ENCODE measurements at places on chromosomes 5 and 9.
A peak's percentile ranks its signal among the peaks of the same experiment; 100 is the strongest.

- no peak for DNase-seq
Measured at GRCh38 chr9:87223392-87224246, 274.0 kb upstream of the DAPK1 start.

- no peak for DNase-seq
Measured at GRCh38 chr5:165999693-166000320, 2291.6 kb upstream of the WWC1 start.

DNA sequence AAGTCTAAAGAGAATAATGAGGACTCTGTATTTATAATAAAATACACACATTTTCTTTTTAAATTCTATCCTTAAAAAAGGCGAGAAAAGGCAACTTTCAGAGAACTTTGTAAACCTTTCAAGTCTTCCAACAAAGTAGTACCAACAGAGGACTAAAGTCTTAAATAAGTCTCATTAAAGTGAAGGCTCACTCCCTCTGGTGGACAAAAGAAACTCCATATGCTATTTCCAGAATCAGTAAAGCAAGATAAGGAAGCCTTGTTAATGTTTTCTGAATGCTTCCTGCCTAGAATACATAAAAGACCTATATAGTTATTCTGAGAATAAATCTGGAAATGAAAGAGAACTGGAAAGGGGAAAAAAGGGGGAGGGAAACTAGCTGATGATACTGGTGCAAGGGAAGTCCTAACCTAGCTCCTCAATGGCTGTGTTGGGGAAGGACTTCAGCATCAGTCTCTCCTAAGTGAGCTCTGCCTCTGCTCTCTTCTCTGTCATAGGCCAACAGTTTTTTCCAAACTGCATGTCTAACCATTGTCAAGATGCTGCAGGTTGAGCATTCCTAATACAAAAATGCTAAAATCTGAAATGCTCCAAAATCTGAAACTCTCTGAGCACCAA lies 7.2 kb downstream of the HMGCS1 start:
- DNase-seq = no peak

DNA sequence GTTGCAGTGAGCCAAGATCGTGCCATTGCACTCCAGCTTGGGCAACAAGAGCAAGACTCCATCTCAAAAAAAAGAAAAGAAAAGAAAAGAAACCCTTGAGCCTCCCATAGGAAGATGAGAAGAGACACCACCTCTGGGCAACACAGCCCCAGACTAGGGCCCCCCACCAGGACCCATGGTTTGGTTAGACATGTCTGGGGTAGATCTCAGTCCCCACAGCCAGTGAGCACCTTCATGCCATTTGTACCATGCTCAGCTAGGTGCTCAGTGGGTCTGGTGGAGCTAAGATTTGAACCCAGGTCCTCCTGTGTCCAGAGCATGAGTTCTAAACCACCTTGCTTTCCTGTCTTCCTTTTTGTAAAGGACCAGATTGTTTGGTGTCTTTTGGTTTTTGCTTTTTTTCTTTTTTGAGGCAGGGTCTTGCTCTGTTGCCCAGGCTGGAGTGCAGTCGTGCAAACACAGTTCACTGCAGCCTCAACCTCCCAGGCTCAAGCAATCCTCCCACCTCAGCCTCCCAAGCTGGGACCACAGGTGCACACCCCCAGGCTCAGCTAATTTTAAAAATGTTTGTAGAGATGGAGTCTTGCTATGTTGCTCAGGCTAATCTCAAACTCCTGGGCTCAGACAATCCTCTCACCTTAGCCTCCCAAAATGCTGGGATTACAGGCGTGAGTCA lies 11.7 kb downstream of the OLFML2A start:
- no peak for DNase-seq

GRCh38 chr9:78893774-78894401 lies 597.0 kb downstream of the PSAT1 start:
- no peak for DNase-seq

DNA sequence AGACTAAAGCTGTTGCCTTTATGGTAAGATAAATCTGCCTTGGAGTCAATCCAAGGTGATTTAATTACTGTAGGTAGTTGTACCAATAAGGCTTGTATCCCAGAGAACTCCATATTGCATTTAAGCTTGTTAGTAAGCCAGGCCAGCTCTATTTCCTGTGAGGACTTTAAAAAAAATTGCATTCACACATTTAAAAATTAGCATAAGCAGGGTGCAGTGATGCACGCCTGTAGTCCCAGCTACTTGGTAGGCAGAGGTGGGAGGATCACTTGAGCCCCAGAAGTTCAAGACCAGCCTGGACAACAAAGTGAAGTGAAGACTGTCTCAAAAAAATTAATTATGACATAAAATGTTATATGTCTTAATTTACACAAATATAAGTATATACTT lies 28.7 kb upstream of the ABL1 start:
- DNase-seq = no peak

DNA sequence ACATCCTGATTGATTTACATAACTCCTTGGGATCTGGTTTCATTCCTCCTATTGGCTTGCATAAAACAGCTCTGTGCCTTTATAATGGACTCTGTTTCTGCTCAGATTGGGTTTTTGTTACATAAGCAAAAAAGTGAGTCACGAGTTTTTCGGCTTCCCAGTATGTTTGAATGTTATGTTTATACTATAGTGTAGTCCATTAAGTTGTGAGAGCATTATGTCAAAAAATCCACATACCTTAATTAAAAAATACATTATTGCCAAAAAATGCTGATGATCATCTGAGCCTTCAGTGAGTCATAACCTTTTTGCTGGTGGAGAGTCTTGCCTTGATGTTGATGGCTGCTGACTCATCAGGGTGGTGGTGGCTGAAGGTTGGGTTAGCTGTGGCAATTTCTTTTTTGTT lies 144.6 kb downstream of the CCDC171 start:
- no peak for DNase-seq

- DNase-seq = no peak
Measured at GRCh38 chr9:95822015-95822414, 53.5 kb upstream of the ERCC6L2 start.

DNA sequence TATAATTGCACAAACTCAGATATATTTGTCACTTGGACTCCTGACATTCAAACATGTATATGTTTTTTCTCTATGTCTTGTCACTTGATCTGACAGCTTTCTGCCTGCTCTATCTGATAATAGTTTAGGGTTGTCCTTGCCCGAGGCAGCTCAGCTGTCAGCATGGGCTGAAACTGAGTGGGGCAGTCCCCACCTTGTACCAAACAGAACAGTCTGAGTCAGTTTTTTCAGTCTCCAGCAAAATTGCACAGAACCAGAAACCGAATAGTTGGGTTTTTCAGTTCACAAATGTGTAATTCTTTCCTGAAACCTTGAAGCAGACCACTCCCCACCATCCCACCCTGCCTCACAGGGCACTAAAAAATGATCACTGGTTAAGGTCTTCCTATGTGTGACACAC lies 9.5 kb upstream of the HAND1 start:
- peak; percentile 47 for DNase-seq

DNA sequence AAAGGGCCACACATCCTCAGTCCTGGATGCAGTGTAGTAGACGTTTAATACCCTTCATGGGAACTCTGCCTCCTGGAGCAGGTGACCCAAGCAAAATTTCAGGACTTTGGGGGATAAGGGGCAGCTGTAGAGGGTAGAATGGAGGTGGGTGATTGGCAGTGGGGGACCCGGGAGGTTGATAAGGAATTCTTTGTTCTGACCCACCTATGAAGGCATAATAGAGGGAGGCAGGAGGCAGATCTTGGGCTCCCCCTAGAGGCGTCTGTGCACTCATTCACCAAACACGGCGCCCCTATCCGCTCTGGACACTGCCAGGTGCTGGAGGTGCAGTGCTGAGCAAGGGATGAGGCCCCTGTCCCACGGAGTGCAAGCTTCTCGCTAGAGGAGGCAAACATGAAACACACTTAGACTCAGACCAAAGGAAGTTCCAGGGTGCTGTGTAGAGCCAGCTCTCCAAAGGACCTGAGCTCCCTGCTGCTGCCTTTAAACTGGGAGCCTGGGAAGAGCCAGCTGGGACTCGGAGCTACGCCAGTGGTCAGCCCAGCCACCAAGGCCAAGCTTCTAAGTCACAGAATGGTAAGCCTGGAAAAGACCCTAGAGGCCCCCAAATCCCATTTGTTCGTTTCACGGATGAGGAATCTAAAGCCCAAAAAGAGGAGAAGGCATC lies 7.7 kb downstream of the IL17B start:
- DNase-seq = peak; percentile 39

- no peak for DNase-seq
Measured at GRCh38 chr9:133526721-133527321, 2.1 kb upstream of the MYMK start.

DNA sequence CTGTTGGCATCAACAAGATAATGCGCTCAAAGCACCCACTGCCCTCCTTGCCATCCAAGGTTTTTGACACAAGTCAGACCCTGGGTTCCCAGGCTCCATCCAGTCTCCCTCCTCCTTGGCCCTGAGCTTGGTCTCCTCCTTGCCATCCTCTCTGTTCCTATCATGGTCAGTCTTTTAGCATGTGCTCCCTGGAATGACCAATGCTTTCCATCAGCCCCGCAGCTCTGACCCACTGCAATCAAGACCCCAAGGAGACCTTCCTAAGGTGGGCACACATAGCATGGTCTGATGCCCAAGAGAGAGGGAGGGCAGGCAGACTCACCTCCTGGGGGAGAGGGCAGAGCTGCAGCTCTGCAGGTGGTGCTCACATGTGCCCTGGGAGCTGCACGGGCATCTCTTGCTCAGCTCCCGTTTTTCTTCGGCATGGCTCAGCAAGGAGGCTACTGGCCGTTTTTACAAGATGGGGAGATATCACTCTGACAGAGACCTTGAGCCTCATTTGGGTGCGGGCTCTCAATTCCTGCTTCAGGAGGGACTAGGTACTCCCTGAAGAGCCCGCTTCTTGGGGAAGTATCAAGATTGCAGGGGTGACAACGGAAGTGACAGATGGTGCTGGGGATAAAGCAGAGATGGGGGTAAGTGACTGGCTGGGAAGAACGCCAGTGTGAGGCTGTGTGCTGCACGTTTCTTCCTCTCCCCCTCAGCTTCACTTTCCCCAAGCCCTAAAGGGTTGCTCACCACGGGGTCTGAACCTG lies 3.3 kb downstream of the SEPTIN8 start:
- no peak for DNase-seq

- peak; percentile 39 for DNase-seq
Measured at GRCh38 chr5:672329-673160, 20.6 kb downstream of the TPPP start.
